ENCODE measurements at places on chromosomes 2 and 18.

GRCh38 chr2:38856165-38856564, 19.6 kb downstream of the DHX57 start:
- DNase-seq: no peak

DNA sequence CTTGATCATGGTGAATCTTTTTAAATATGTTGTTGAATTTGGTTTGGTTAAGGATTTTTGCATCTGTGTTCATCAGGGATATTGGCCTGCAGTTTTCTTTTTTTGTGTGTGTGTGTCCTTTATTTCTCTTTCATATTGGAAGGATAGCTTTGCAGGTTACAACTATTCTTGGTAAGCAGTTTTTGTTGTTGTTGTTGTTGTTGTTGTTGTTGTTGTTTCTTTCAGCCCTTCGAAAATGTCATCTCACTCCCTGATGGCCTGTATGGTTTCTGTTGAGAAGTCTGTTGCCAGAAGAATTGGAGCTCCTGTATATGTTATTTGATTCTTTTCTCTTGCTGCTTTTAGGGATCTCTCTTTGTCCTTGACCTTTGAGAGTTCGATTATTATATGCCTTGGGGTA, 74.8 kb downstream of the SEMA4F start:
- DNase-seq: no peak

- no peak for DNase-seq
Measured at GRCh38 chr2:11456251-11456650, 9.7 kb downstream of the E2F6 start.

GRCh38 chr2:671787-672605, 5.2 kb downstream of the TMEM18 start:
- no peak for DNase-seq

- no peak for DNase-seq
Measured at GRCh38 chr2:102514061-102514785, 41.2 kb downstream of the SLC9A4 start.

DNA sequence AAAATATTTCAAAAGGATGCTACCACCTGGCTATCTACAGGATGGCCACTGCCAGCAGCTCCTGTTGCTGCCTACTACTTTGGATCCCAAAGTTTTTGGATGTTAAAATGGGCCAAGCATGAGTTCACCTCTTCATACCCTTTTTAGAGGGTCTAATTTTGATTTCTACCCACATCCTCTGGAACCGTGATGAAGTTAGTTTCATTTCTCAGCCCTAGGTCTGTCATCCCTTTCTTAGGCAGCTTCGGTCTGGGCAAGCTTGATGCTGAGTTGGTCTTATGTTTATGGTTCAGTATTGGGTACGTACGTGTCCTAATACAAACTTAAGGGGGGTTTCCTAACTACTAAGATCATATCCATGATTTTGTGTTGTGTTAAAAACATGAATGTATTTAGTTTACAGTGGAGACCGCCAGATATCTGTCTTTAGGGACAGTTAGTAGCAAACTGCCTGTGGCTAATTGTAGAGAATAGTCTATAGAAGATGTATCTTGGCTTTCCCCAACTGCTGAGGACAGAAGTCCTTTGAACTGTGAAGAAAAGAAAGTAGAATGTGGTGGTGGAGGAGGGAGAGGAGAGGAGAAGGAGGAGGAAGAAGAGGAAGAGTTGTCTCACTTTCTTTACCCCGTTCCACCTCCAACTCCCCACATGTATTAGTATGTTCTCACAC, 184.9 kb downstream of the UBE2E3 start:
- no peak for DNase-seq

DNA sequence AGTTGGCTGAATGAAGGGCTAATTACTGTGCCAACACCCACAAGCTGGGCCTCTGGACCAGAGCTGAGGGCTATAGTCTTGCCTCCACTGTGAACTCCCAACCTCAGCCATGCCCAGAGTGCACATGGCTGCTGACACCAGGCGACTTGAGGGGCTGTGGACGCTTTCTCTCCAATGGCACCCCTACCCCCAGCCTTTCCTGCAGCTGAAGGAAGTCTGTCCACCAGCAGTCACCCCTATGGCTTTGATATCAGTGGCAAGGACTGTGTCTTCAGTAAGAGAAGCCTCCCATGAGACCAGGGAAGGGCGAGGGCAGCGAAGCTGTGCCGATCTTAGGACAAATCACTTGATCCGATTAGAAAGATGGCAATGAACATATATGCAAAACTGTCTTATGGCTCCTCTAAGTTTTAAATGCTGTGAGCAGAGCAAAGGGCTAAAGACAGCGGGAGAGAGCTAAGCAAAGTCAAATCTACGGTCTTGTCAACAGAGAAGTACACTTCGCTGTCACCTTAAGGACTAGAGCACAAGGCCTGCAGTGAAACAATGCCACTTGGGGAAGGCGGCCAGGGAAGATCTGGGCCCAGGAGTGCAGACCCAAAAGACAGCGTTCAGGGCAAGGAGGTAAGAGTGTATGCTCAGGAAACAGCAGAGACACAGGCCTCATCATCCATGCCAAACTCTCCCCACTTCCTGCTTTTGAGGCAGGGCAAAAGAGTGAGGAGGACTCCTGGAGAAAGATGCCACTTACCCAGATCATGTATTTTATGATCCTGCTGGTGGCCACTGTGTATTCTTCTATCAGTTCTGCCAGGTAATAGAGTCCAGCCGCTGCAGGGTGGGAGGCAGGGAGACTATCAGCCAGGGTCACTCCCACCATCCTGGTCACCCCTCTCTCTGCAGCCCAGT, 1.5 kb downstream of the TEX261 start:
- DNase-seq: no peak

DNA sequence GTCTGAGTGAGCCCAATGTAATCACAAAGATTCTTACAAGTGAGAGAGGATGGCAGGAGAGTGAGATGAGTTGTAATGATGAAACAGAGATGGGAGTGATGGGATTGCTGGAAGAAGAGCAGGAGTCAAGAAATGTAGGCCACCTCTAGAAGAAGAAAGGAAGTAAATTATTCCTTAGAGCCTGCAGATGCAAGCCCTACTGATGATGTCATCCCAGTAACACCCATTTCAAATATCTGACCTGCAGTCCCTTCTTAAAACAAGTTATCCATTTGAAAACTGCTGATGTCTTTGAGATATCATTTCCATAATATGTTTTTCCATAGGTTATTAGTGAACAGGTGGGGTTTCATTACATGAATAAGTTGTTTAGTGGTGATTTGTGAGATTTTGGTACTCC, 888.0 kb upstream of the SLC39A10 start:
- DNase-seq: no peak

GRCh38 chr2:149739171-149739882, 151.8 kb upstream of the MMADHC start:
- no peak for DNase-seq

DNA sequence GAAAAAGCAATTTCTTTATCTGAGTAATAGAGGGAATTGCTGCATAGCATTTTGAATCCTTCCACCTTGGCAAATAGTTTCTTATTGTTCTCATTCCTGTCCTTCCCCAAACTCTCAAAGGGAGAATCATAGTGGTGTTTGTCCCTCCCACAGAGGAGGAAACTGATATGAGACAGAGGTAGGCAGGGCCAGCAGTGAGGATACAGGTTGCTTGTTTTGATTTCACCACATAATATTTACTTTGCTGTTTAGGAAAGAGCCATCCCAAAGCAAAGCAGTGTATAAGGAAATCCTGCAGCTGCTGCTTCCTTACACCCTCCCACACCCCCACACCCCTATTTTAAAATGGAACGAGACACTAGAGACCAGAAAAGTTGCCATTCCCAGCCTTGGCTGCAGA, 195.3 kb downstream of the SETBP1 start:
- DNase-seq: no peak

- no peak for DNase-seq
Measured at GRCh38 chr18:49725809-49726674, 87.3 kb downstream of the ACAA2 start.

DNA sequence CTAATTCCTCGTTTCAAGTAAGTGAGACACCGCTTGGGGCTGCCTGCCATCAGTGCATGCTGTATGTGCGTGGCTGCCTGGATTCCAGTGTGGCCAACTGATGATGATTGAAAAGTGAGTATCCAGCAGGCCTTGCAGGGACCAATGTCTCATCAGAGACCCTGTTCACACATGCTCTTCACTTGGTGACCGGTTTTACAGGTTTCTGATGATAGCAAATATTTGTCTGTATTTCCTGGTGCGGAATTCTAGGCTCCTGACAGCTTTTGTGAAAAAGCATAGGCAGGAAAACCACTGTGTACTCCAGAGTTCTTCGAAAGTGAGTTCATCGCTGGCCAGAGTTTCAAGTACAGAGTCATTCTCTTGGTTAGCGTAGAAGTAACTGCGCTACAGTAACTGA, 13.8 kb upstream of the YWHAQ start:
- DNase-seq: no peak

DNA sequence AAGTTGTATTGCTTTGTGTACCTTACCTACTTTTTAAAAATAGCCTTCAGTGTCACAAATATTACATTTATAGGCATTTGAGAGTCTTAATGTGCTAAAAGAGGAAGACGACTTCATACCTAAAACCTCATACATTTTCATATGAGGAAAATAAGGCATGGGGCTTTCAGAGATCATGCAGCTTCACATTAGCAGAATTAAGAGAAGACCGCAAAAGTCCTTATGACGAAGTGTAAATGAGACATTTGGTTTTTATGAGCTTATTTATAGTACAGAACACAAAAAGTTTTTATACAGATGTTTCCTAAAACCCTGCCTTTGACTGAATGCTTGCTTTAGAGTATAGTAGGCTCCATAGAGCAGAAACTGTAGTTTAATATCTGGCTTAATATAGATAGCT, 10.1 kb upstream of the CCDC138 start:
- no peak for DNase-seq

DNA sequence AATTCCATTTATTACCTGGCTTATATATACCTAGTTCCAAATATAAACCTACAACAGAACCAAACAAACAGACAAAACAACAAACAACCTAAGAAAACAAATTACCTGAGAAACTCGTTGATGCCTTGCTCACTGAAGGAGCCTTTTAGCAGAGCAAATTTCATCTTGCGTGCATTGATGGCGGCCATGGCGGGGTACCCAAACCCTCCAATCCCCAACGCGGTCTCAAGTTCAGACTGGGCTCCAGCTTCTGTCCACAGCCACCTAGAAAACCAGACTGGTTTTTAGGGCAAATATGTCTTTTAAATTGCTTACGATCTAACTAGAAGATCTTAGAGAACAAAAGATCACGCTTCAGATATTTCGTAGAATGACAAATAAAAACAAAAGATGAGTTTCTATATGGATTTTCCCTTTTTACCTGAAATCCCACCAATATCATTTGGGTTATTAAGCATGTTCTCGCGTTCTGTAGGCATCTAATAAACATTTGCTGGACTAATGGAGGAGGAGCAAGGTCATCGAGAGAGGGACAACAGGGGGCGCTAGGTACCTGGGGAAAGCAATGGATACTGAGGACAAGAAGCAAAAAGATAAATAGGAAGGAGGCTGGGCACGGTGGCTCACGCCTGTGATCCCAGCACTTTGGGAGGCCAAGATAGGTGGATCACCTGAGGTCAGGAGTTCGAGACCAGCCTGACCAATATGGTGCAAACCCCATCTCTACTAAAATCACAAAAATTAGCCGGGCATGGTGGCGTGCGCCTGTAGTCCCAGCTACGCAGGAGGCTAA, 25.2 kb downstream of the PDIA6 start:
- DNase-seq: no peak

GRCh38 chr18:48541026-48541746, 2.4 kb downstream of the CTIF start:
- no peak for DNase-seq

- no peak for DNase-seq
Measured at GRCh38 chr2:133500917-133501316, 67.3 kb downstream of the NCKAP5 start.

DNA sequence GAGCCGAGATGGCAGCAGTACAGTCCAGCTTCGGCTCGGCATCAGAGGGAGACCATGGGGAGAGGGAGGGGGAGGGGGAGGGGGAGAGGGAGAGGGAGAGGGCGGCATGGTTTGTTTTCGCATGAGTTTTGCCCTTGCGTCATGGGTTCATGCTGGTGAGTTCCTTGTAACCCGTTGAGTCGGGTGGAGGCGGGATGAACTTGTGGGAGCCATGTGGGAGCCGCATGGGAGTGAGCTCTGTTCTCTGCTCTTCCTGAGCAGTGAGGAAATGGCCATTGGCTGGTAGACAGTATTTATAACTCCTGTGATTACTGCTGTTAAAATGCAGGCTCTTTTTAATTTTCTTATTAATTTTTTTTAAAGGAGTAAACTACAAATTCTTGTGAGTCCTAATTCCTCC, 108.0 kb downstream of the CEP192 start:
- DNase-seq: no peak

DNA sequence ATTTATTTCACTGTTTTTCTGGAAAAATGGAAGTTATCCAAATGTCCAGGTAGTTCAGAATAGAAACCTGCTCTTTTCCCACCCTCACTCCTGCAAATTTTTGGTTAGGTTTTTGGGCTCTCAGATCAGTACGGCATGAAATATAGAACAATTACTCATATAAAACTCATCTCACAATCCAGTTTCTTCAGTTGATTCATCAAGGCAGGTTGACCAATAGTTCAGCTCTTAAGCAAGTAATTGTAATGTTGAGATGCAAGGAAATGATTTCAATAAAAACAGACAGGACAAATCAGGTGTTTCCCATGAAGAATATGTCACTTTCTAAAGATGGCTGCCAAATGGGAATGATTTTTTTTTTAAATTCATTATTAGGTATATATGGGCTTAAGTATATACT, 2.0 kb downstream of the RAB27B start:
- no peak for DNase-seq

- no peak for DNase-seq
Measured at GRCh38 chr2:8257502-8257901, 424.4 kb upstream of the ID2 start.

- DNase-seq: no peak
Measured at GRCh38 chr2:85457043-85457442, 38.5 kb downstream of the SH2D6 start.

- no peak for DNase-seq
Measured at GRCh38 chr18:46859855-46860254, 57.5 kb downstream of the PIAS2 start.

DNA sequence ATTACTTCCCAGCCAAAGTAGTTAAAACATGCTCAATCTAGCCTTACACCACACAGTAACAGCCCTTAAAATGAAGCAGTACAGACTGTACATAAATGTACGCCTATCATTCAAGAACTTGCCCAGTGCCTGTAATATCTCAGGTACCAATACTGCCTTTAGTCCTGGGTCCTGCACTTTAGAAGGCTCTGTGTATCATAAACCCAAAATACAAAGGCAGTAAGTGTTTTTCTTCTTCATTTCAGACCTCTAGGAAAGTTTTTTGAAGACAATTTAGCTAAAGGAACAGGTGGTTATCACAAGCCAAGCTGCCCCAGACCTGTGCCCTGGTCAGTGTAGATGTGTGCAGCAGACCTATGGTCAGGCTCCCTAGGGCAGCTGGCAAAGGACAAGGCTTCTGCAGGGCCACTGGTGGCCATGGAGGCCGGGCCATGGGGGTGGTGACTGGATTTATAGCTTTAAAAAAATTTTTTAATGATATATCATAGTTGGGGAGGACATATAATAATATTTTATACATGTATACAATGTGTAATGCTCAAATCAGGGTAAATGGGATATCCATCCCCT, 18.8 kb downstream of the LPIN2 start:
- no peak for DNase-seq

GRCh38 chr2:146776596-146776995, 1068.2 kb upstream of the ACVR2A start:
- no peak for DNase-seq

Measured in cortex of kidney (tissue), 1 donor.